ENCODE measurements at places on chromosomes 4 and X.

- H3K27ac ChIP-seq = no peak overlapping the region
- no peak overlapping the region for H3K4me3 ChIP-seq
- no peak for DNase-seq
- no peaks in the 10 kb centered on the region for H3K27me3 ChIP-seq
These were observed 30.5 kb downstream of the CXCL8 start for GRCh38 chr4:73770917-73771316.

DNA sequence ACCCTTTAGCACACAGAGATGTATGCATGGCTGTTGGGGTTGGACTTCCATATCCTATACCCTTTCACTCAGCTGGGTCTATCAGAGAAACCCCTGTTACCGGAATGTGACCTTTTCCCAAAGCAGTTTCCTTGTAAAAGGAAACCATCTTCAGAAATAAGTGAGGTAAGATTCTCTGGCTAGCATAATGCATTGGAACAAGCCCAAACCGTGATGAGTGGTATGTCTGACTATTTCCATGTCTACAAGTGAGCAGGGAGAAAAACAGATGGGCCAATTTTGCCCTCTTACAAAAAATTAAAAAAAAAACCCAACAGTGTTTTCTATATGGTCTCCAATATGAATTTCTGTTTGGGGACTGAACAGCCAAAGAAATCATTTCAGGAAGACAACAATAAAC, 283.9 kb downstream of the SMARCA1 start:
- H3K27me3 ChIP-seq = no peaks in the 10 kb centered on the region
- no peaks in the 10 kb centered on the region for H3K4me1 ChIP-seq
- H3K27ac ChIP-seq = no peak overlapping the region
- no peak for DNase-seq
- H3K36me3 ChIP-seq = no peaks in the 10 kb centered on the region

DNA sequence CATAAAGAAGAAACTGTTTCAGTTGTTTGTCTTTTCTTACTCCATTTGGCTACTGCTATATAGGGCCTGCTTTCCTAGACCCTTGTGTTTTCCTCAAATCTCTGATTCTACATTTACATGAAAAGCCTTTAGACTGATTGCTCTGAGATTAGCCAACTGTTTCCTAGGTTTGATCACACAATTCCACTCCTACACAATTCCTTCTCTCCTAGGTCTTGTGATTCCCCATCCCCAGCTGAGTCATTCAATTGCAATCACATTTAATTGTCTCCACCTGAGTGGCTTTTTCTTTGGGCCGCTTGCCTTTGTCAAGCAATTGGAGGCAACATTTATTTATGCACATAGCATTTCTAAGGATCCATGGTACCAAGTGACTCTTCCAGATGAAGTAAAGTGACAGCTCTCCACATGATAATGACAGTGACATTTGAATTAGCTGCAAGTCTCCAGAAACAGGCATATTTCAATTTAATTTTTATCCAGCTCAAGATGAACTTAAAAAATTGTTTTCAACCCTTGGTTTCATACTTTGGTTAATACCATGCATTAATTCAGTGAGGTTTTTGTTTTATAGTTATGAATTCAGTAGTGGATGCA, 35.8 kb downstream of the ATXN3L start:
- no peaks in the 10 kb centered on the region for H3K36me3 ChIP-seq
- H3K4me3 ChIP-seq = no peak overlapping the region
- no peaks in the 10 kb centered on the region for H3K27me3 ChIP-seq
- peak overlapping the region; percentile 88 for H3K27ac ChIP-seq

- peak overlapping the region; percentile 85 for H3K4me3 ChIP-seq
- peaks cover 15% of the 10 kb centered on the region for H3K27me3 ChIP-seq
- H3K27ac ChIP-seq = no peak overlapping the region
- no peaks in the 10 kb centered on the region for H3K36me3 ChIP-seq
These were observed 1.6 kb upstream of the LIN54 start for GRCh38 chr4:83012200-83012686.

- DNase-seq = no peak
- H3K4me1 ChIP-seq = no peaks in the 10 kb centered on the region
- no peak overlapping the region for H3K4me3 ChIP-seq
- H3K27ac ChIP-seq = no peak overlapping the region
- no peaks in the 10 kb centered on the region for H3K27me3 ChIP-seq
These were observed 473.0 kb downstream of the SPRY1 start for GRCh38 chr4:123869286-123870215.

All from GM23338 (cell line).